OCI-LY7 (cell line): ENCODE measurements at places on chromosomes 2 and 18.

GRCh38 chr18:49731860-49732311, 81.4 kb downstream of the ACAA2 start:
- no peak for DNase-seq

GRCh38 chr2:41934329-41934958, 113.4 kb upstream of the PKDCC start:
- DNase-seq, result no peak

DNA sequence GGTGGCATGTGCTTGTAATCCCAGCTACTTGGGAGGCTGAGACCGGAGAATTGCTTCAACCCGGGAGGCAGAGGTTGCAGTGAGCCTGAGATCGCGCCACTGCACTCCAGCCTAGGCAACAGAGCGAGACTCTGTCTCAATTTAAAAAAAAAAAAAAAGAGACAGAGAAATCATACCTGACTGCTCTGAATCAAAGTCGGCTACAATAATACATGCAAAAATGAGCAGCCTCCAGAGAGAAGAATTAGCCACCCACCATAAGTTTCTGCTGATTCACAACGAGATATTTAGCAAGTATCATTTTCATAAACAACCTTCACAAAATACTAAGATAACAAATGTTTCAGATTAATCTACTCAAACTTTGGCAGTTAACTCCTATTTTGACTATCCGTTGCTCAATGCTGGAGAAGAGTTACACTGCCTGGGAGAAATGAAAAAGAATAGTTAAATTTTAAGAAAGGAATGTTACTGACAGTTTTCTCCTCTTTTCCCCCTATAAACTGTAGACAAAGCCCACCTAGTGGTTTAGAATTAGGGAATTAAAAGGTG, 1.5 kb downstream of the OSBPL1A start:
- no peak for DNase-seq

DNA sequence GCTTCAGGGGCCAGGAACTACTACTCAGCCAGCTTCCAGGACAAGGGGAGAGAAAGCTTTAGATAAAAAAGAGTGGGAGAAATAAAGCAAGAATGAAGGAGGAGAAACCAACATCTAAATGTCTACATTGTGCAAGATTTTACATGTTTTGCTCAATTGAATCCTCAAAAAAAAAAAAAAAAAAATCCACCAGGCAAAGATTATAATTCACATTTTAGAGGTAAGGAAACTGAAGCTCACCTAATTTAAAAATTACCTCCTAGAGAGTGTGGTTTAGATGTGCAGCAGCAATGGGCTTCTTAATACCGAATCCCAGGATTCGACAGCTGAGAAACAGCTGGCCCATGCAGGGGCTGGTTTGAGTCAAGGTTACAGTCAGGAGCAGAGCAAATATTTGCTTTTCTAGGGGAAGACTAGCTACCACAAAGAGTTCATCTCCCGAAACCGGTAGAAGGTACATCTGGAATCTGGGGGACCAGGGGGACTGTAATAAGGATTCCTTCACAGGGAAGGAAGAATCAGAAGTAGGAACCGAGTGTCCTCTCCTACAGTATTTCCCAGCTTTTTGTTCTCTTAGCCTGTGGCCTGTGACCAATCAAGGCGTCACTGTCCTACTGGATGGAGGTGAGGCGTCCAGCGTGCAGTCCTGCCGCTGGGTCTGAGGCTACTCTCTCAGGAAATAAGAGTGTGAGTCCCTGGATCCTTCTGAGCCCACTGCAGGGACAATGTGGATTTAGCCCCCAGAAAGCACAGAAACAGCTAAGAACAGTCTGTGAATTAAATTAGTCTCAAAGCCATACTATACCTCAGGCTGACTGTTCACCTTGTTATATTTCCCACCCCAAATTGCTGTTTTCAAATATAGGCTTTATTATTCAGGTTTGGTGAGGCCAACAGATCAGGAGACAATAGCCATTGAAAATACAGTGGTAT, 42.3 kb downstream of the IL1R2 start:
- no peak for DNase-seq

GRCh38 chr2:239245872-239246721, 154.7 kb downstream of the HDAC4 start:
- DNase-seq, result no peak

GRCh38 chr2:233241803-233242202, 9.7 kb upstream of the ATG16L1 start:
- DNase-seq, result no peak

DNA sequence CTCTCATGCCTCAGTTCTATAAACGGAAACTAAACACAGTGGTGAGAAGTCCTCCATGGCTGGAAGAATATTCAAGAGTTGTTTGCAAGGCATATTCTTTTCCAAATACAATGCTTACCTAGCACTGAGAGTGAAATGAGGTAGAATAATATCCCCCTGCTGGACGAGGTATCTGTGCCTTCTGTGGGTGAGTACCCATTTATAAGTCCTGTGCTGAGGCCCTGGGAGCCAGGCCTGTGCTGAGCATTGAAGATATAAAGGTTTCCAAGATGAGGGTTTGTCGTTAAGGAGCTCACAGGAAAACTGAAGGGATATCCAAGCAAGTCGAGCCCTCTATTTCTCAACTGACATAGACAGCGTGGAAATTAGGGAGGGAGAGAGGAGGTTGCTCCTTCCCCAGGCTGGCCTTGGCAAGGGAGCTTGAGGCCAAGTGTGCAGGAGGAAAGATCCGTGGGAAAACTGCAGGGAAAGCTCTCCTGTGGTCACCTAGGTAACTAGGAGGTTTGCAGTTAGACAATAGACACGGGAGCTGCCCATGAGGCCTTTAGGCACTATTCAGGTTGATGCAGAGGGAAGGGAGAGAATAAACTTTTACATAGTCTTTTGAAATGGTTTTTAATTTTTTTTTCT, 17.6 kb downstream of the PTPRM start:
- no peak for DNase-seq

DNA sequence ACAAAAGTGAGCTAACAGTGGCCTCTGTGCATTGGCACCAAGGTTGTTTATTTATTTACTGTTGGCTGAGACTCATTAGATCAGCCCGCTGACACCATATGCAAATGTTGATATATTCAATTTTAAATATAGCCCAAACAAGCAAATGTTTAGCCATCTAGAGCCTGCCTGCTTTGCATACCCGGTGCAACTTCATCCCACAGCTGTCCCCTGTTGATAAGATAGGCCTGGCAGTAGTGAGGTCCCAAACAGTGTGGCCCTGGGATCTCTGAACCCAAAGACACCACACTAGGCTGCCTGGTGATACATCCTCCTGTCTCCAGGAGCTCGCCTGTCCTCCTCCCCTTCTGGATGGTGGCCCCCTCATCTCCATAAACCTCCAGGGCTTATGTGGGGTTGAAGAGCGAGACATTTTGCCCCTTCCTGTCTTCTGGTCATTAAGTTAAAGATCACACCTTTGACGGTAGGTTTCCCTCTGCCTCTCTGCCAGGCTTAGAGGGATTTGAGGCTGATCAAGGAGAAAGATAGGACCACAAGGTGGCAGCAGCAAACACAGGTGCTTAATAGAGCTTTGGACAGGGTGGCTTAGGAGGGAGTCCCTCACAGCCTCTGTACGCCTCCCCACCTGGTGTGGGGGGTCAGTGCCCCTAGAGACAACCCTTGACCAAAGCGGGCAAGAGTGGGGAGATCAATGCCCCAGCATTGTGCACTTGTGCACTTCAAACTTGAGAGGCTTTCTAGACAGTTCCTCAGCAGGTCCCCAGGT, 23.7 kb upstream of the MYO5B start:
- DNase-seq, result peak; percentile 54

- DNase-seq, result no peak
These were observed 156.7 kb upstream of the TFPI start for GRCh38 chr2:187710791-187711521.

DNA sequence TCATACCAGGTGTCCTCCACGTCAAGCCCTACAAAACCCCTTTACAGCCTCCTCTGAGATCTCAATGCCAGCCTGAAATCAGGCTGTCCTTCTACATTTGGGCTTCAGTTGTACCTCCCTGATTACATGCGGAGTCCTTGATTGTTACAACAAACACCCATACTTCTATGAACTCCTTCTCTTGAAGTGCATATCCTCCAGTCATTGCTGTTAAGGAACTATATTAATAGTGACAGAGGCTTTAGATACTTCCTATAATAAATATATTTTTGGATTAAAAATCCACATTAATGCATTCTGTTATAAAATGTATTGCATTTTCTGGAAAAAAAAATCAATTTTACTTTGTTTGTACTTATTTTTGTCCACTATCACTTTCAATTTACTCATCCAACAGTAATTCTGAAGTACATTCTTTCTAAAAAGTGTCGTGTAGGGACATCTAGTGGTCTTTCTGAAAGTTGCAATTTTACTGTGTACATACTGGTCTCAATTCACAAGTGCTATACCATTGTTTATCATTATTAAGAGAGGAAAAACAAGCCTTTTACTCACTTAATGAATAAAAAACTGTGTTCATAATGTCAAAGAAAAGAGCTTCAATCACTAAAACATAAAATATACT, 316.4 kb downstream of the DSEL start:
- DNase-seq, result peak; percentile 16

DNA sequence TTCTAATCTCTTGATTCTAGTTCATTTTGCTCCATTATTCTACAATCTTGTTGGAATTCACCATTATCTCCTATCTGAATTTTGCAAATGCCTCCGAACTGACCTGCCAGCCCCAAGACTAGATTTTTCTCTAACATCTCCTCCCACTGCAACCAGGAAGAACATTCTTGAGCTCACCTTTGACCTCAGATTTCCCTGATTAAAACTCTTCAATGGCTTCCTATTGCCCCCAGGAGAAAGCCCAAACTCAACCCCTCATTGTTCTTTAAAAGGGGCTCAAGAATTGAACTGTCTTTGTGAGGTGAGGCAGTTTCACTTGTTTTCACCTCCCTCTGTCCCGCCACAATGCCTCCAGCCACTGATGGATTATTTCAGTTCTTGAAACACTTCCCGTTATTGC, 784.6 kb upstream of the ZEB2 start:
- DNase-seq, result no peak

DNA sequence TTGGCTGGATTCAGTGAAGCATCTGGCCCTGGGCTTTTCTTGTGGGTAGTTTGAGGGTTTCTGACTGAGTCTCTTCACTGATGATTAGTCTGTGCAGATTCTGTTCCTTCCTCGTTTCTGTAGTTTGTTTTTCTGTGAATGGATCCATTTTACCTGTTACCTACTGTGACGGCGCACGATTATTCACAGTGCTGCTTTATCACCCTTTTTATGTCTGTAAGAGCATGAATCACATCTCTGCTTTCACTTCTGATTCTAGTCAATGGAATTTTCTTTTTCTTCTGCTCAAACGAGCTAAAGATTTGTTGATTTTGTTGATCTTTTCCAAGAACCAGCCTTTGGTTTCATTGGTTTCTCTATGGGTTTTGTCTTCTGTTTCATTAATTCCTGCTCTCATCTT, 60.8 kb downstream of the SLC66A2 start:
- DNase-seq, result no peak

DNA sequence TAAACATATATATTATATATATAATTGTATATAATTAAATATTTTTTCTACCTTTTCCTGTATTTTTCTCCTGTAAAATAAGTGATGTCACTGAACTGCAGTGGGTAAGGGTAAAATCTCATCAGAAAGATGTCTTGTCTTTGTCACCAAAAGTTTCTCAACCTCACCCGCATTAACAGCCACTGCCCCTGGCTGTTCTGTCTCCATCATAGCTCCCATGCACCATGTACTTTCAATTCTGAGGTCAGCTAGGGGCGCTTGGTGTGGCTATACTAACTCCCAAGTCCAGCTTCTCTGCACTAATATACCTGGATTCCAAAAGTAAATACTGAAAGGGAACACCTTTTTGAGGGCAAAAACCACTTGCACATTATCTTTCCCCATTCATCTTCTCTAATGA, 46.6 kb downstream of the MAP2 start:
- no peak for DNase-seq

DNA sequence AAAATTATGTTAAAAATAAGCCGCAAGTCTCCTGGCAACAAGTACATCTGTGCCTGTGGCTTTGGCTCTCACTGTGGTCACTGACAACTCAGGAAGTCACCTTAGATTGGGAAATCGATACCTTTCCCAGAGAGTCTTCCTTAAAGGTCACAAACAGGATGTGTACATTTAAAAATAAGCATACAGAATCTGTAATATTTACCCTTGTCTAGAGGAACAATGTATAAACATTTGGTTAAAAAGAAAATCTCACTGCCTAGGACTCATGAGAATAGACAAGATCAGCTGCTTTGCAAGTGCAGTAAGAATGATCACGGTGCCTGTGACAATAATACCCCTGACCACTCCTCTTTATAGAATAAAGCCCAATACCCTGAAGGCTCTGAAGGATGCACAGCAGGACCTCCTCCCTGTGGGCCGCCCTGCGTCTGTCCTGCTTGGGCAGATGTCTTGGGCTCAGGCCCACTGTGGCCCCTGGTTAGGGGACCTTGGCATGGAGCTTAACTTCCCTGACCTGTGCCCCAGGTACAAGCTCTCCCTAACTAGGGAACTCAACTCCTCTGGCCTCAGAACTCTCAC, 98.0 kb upstream of the MGAT4A start:
- no peak for DNase-seq

GRCh38 chr18:25759111-25759510, 331.3 kb downstream of the SS18 start:
- no peak for DNase-seq

GRCh38 chr2:85893428-85894258, 4.9 kb upstream of the ST3GAL5 start:
- no peak for DNase-seq

GRCh38 chr2:24209389-24210105, 34.7 kb downstream of the FAM228A start:
- DNase-seq, result no peak

DNA sequence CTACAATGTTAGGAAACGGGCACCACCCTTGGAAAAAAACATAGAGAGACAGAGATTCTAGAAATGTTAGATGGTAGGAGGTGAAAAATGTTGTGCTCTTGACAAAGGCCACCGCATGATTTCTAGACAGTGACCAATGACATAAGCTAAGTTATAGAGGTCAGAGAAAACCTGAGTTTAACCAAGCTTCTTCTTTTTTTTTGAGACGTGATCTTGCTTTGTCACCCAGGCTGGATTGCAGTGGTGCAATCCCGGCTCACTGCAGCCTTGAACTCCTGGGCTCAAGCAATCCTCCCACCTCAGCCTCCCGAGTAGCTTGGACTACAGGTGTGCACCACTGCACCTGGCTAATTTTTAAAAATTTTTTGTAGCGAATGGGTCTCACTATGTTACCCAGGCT, 13.0 kb downstream of the FER1L5 start:
- DNase-seq, result no peak

DNA sequence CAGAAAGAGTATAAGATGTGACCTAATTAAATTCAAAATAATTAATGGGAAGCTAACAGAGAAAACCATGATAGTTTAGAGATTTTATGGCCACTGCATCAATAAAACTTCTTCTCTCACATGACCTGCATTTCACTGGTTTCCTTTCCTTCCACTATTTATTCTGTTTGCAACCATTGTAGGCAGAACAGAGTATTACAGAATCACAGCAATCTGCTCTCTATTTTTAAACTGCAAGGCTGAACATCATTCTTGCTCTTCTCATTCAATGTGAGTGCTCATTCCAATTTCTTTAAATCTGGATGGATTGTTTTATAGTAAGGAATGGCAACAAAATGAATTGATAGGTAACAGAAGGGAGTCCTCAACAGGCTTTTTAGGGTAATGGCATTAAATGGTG, 715.5 kb upstream of the RAB6C start:
- DNase-seq, result no peak

- peak; percentile 39 for DNase-seq
These were observed 271.4 kb downstream of the PIEZO2 start for GRCh38 chr18:10877987-10878386.

GRCh38 chr2:240397924-240398645, 37.4 kb upstream of the GPC1 start:
- DNase-seq, result no peak
